ENCODE measurements at places on chromosomes 12 and 14.

GRCh38 chr12:62261876-62262517 is 1.8 kb downstream of the USP15 start:
- DNase-seq, result no peak

GRCh38 chr14:104792101-104792884 is 3.3 kb downstream of the AKT1 start:
- no peak for DNase-seq

- peak; percentile 28 for DNase-seq
These were observed 16.4 kb upstream of the MIA2 start for GRCh38 chr14:39217214-39217879.

DNA sequence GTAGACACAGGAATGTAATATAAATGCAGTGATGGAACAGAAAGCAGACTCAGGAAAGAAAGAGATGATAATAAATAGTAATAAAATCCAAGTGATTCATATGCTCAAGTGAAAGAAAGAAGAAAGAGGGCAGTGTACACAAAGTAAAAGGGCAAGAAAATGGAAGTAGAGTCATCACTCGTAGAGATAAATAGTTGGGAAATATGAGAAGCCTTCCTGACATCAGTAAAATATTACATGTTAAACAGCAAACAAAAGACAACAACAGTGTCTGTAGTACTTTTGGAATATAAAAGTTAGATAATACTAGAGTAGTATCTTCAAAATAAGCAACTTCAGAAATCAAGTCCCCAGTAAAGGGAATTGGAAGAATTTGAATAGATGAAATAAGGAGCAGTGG is 412.3 kb downstream of the RAD51B start:
- DNase-seq, result no peak

- no peak for DNase-seq
These were observed 1.7 kb upstream of the PUS1 start for GRCh38 chr12:131927110-131928079.

GRCh38 chr12:2960390-2960956 is 1.3 kb downstream of the TEAD4 start:
- DNase-seq, result peak; percentile 35

- DNase-seq, result no peak
These were observed 131.2 kb upstream of the PDE3A start for GRCh38 chr12:20237091-20237490.

- DNase-seq, result no peak
These were observed 438.1 kb downstream of the FUT8 start for GRCh38 chr14:65850429-65851135.

DNA sequence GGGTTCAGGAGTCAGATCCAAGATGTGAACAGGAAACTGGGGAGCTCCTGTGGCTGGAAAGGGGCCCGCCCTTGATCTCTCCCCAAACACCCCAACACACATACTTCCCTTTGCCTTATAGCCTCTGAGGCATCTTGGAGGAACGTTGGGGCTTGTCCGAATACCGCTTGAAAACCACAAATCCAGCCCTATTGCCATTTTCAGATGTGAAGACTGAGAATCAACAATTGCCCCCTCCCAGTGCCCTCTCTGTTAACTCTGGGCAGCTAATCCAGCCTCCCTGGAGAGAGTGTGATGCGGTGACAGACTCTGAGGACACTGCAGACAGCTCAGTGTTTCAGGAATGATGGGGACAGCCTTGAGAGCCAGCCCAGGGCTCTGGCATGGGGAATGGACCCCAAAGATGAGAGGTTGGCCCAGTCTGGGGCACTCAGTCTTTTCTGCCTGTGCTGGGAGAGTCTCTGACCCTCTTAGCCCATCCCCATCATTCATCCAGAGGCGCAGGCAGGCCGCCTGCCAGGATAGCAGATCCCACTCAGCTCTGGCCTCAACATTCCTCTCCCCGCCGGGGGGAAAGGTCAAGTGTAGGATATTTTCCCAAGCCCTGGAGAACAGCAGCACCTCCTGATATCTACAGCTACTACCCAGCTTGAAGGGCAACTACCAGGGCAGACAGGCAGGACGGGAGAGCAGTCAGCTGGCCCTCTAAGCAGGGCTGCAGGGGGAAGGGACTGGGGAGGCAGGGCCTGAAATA is 24.6 kb upstream of the LTBP2 start:
- no peak for DNase-seq

DNA sequence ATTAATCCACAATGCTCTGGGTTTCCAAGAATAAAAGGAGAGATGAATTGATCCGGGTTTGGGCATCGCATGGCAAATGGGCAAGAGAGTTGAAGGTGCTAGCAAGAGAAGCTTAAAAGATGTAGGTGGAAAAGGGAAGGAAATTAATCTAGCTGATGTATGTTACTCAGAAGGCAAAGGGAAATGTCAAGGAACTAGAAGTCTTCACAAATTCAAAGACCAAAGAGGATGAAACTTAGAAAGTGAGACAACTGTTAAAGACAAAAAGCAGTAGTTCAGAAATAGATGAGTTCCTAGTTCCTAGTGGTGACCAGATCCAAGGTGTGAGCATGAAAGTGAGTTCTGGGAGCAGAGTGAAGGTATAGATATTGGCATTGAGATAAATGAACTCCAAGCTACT is 228.3 kb downstream of the SEC23A start:
- DNase-seq, result no peak

GRCh38 chr14:21267431-21267845 is 1.8 kb downstream of the HNRNPC start:
- no peak for DNase-seq

DNA sequence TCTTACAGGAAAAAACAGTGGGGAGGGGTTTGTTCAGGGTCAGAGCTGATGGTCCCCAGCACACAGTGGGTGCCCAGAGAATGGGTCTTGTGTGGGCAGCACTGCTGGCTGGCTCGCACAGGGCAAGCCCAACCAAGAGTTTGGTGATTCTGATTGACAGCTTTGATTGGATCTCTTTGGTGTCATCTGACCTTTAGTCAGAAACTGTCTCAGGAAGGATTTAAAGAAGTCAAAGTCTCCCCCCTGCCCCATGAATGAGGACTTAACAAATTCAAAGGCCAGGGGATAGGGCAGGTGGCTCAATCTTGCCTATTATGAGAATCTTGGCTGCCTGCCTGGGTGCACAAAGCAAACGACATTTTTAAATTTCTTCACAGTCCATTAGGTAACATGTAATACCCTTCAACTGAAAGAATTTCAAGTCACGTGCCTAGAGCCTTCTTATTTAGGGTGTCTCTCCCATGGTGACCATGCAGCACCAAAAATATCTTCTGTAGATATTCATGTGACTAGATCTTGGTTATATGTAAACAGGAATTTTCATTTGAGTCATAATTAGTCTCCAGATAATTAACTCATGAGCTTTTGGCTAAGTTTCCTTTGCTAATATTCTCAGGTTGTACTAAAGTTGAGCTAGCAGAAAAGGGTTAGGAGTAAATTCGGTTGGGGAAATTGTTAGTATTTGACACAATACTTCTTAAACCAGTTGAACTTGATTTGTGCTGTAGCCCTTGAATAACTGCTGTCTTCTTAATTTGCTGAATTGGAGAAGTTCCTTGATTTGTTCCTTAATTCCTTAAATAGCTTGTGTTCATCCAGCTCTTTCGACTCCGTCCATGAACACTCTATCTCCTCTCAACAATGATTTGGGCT is 54.5 kb upstream of the HECTD1 start:
- DNase-seq, result peak; percentile 94

GRCh38 chr14:98914942-98915341 is 357.1 kb downstream of the BCL11B start:
- DNase-seq, result no peak

GRCh38 chr14:51562816-51563215 is 88.9 kb upstream of the FRMD6 start:
- no peak for DNase-seq

GRCh38 chr12:29895966-29896365 is 112.2 kb upstream of the TMTC1 start:
- no peak for DNase-seq

GRCh38 chr12:108633081-108633533 is 587 bp downstream of the SELPLG start:
- DNase-seq, result no peak

GRCh38 chr12:14988035-14988434 is 15.2 kb downstream of the PDE6H start:
- DNase-seq, result no peak

DNA sequence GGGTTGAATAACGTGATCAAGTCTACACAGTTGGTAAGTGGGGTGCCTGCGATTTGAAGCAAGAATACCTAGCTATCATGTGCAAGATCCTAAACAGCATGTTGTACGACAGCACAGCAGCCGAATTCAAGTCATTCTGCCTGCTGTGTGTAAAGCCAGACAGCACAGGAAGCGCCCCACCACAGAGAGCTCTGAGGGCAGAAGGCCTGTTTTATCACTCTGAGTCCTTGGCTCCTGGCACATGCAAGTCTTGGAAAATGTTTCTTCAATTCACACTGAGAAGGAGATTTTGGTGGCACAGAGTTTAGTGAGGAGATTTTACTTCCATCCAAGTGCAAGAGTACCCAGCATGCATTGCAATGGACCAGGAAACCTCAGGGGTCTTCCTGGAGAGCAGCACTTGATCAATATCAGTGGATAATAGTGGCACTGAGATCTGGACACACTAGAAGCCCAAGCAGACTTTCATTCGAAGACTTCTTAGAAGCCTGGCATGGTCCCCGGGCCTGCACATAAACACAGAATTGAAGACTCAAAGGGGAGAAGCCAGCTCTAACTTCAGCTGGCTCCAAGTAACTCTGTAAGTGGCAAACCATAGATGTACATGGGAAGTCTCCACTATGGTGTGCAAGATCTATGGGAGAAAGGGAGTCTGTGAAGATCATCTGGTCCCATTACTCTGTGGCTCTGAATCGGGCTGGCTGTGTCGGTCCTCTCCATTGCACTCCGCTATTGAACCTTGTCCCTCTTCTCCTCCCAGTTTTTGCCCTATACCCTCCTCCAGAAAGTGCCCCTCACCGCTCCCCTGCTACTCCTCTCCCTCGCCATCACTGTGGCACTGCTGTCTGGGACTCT is 1.5 kb upstream of the KRT1 start:
- no peak for DNase-seq

GRCh38 chr12:92615703-92616102 is 87.1 kb upstream of the PLEKHG7 start:
- no peak for DNase-seq

DNA sequence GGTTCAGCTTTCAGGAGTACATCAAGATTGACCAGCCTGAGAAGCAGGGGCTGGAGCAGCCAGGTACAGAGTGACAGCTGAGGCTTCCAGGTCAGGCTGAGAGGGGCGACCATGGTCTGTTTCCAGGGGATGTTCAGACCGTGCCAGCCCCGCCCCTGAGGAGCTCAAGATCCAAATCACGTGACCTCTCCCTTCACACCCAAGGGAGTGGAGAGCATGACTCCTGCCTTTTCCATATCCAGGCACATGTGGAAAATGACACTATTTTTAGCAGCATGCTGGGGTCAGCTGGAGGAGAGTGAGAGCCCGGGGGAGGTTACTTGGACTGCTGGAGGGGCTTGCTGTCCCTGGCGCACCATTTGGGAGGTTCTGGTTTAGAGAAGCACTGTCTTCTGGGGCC is 92.7 kb downstream of the B4GALNT3 start:
- DNase-seq, result no peak

DNA sequence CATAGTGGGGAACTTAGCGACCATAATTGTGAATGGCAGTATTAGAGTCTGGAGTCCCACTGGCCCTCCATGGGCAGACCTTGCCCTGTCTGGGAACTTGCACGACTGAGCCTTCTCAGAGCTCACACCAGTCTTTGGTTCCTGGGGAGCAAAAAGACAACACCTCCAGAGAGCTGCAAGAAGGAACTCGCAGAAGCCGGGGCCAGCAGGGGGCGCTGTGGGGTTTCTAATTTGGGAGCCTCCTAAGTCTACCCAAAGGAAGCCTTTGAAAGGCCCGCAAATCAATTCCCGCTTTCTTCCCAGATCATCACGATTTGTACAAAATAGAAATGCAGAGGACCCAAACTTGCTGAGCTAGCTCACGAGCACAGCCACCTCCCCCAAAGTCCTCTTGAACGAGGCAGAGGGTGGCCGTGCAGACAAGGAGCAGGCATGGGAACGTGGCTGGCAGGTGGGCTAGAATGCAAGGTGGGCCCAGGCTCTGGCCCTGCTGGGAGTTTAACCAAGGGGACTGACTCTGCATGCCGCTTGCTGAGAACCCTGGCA is 46.3 kb upstream of the FBXO21 start:
- peak; percentile 37 for DNase-seq

- no peak for DNase-seq
These were observed 15.8 kb downstream of the KRT2 start for GRCh38 chr12:52636189-52636588.

- DNase-seq, result no peak
These were observed 67.8 kb downstream of the OTX2 start for GRCh38 chr14:56742391-56742878.

DNA sequence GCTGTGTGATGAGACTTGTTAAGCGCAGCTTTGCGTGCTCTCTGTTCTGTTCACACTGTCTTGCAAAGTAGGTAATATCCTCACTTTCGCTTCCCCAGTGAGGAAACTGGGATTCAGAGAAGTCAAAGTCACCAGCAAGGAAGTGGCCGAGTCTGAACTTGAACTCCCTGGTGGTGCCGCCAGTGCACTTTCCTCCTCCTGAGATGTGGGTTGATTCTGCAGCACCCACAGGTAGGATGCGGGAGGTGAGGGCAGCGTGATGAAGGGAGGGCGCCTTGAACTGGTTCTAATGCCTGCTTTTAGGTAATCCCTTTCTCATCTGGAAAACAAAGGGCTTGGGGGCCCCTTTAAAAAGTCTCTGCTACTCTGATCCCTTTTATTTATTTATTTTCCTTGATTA is 54.9 kb upstream of the IGF1 start:
- no peak for DNase-seq

GRCh38 chr14:22536853-22537338 is 52.1 kb downstream of the DAD1 start:
- peak; percentile 98 for DNase-seq

- no peak for DNase-seq
These were observed 5.3 kb downstream of the B4GALNT1 start for GRCh38 chr12:57627501-57628279.

GRCh38 chr12:78157199-78157598 is 326.5 kb downstream of the NAV3 start:
- DNase-seq, result no peak

- DNase-seq, result no peak
These were observed 24.4 kb downstream of the B4GALNT3 start for GRCh38 chr12:484096-484495.

DNA sequence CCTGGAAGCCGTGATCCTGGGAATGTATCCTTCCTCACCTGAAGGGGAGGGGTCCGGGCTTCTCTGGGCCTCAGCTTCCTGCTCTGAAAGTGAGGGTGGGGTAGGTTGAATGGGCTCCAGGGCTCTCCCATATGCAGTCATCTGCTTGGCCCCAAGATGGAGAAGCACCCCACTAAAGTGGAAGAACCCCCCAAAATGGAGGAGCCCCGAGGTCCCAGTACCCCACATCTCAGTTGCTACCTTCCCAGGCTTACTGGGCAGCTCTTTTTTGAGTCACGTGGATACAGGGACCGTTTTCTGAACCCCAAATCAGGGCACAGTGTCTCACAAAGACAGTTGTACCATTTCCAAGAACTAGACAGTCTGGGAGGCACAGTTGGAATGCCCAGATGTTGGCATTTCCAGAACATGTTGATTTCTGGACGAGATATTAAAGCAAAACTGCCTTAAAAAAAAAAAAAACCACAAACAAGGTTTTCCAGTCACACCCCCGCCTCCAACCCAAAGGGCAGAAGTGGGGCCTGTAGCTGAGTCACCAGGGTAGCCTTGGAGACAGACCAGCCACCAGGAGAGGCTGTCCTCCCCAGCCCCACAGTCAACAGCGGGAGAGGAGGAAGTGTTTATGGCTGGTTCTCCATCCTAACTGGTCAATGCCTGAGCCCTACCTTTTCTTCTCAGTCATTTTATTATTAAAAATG is 12.1 kb downstream of the VASH1 start:
- peak; percentile 79 for DNase-seq
